ENCODE measurements at places on chromosomes 5 and 9. TPM values are rescaled to one million over a fixed set of nuclear protein-coding genes. Genes with fewer than 3 reads are reported as not detected.
A peak's percentile ranks its signal among the peaks of the same experiment; 100 is the strongest.

Gene AFF4
- 69.9 TPM for polyA plus RNA-seq

- DNase-seq, result peak; percentile 19
Observed at GRCh38 chr5:33608344-33609041, 167.7 kb downstream of the TARS1 start.

- DNase-seq, result no peak
Observed at GRCh38 chr5:111557686-111558085, 45.4 kb upstream of the STARD4 start.

Gene EMB
- polyA plus RNA-seq, result 6.8 TPM

- no peak for DNase-seq
Observed at GRCh38 chr5:143200781-143201398, 202.6 kb downstream of the NR3C1 start.

- DNase-seq, result no peak
Observed at GRCh38 chr9:93588641-93589609, 12.5 kb downstream of the PHF2 start.

DNA sequence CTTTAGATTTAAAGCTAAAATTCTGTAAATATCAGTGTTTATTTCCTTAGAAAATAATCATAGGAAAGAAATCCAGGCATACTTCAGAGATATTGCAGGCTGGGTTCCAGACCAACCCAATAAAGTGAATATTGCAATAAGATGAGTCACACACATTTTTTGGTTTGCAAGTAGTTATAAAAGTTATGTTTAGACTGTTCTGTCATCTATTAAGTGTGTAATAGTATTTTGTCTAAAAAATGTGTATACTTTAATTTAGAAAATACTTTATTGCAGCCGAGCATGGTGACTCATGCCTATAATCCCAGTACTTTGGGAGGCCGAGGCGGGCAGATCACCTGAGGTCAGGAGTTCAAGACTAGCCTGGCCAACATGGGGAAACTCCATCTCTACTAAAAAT is 6.9 kb upstream of the RIC1 start:
- DNase-seq, result no peak

Gene NDST1
- 45.0 TPM for polyA plus RNA-seq

Gene LCN15
- polyA plus RNA-seq, result 0.07 TPM

GRCh38 chr5:40734986-40735385 is 20.8 kb downstream of the TTC33 start:
- DNase-seq, result no peak

Gene EIF4EBP3
- 10.5 TPM for polyA plus RNA-seq

DNA sequence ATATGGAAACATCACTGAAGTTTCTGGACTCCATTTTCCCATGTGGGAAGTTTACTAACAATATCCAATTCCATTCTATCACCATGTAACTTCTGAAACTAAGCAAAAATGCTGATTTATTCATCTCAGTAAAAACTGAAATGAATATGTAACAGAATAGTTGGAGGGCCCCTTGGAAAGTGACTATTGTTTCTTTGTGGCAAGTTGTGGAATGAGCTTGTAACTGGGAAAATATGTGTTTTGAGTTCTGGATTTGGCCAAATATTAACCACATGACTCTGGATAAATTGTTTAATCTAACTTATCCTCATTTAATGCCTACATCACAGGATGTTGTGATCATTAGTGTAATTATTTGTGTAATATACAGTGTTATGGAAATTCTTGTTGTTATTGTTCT is 619.3 kb downstream of the TLE4 start:
- DNase-seq, result no peak

DNA sequence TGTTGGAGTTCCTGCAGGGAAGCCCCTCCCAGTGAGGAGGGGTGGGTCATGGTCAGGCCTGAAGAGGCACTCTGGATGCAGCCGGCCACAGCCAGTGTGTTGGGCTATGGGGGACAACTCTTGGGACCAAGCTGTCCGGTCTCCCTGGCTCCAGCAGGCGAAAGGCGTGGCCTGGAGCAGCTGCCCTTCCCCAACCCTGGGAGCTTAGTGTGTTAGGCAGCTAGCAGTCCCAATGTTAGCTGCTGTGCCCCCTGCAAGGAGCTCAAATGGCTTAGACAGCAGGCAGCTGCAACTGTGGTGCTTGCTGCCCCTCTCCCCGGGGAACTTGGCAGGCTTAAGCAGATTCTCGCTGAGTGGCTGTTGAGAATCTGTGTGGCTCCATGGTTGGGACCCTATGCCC is 67.5 kb upstream of the ACTBL2 start:
- DNase-seq, result no peak

GRCh38 chr9:133680976-133681657 is 45.0 kb downstream of the DBH start:
- DNase-seq, result no peak

Gene FGD3
- 7.1 TPM for polyA plus RNA-seq

DNA sequence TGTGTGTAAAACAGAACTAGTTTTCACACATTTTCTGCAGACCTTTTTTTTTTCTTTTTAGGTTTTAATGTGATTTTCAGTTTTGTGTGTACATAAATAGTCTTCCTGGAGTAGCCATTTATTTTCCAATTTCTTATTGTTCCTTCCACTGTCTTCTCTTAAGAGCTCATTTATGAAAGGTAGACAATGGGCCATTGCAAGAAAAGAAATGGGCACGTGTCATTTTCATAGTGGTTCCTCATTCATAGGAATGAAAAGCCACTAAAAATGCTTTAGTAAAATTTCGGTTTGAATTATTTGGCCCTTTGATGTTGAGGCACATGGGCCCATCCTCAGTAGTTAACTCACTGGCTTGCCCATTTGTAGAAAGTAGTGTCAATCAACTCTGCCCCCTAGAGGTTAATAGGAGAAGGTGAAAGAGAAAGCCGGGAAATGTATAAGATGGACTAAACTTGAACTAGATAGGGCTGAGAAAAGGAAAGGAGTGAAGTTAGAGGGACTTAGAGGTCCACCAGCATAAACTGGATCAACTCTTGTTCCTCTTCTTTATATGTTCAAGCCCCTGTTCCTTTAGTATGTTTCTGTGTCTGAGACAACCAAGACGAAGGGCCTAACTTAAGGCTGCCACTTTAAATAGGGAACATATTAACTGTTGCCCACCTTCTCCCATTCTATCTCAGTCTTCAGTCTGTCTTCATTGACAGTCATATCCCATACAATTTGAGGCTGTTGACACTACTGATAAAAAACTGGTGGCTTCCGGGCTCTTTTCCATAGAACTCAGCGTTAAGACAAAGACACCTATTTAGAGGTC is 72.6 kb downstream of the SMARCA2 start:
- no peak for DNase-seq

GRCh38 chr5:161539016-161539415 is 7.5 kb downstream of the GABRB2 start:
- no peak for DNase-seq

Gene FBP2
- polyA plus RNA-seq, result 4.6 TPM

DNA sequence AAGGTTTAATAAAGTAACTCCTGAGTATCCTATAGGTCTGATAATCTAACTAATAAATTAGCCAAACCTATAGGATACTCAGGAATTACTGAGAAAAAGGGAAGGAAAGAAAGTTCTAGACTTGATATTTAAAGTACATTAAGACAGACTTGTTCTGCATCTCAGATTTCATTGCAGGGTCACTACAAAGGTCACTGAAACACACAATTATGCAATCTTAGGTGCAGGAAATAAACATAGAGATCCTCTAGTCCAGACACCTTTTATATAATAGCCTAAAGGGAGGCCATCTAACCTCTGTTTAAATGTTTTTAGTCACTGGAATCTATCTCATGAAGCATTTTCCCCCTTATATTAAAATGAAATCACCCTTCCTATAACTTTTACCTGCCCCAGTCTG is 1215.7 kb downstream of the MAT2B start:
- no peak for DNase-seq

DNA sequence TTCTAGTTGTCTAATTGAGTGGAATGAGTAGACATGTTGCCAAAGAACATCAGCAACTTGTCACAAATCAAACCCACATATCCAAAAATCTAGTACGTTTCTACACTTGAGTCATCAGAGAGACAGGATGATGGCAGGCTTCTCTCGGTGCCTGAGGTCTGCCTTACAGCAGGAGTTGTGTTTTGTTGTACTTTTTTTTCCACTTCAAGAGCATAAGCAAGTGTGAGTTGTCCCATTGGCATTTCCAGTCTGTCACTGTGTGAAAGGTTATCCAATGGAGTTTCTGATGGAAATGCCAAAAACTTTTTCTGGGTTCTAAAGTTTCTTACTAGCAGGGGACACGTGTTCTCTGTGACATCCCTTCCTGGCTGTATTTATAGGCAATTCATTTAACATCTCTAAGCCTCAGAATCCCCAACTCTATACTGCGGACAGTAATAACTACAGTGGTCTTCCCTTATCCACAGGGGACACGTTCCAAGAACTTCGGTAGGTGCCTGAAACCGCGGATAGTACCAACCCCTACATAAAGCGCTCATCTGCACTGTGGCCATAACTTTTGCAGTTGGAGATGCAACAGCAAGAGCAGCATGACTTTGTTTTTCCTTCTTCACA is 246.5 kb downstream of the SYK start:
- no peak for DNase-seq

Gene B4GALT1
- 81.6 TPM for polyA plus RNA-seq

Gene PCDHGB5
- 7.6 TPM for polyA plus RNA-seq

Gene PAPPA
- 0.42 TPM for polyA plus RNA-seq

GRCh38 chr9:32455738-32456137 is 70.3 kb downstream of the RIGI start:
- DNase-seq, result no peak
